HuH-7.5 (cell line): ENCODE measurements at places on chromosomes 1 and 21.

GRCh38 chr1:168603501-168604110 is 27.2 kb downstream of the XCL1 start:
- peak; percentile 24 for DNase-seq

GRCh38 chr1:235013512-235013911 is 115.1 kb downstream of the TOMM20 start:
- no peak for DNase-seq

DNA sequence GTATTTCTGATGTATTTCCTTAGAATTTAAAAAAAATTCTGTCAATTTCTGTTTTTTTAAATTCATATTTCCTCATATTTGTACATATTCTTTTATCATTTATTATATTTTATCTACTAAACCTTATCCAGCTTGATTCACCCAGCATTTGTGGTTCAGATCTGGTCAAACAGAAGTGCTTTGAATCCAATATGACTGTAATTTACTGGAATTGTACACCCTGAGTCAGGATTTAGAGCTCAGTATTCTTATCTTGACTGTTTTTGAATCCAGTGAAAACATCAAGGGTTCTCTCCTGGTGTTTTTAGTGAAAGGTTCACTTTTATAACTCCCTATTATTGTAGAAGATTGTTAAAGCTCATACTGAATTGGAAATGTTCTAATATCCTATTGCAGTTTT is 1077.0 kb upstream of the NCAM2 start:
- DNase-seq, result no peak

DNA sequence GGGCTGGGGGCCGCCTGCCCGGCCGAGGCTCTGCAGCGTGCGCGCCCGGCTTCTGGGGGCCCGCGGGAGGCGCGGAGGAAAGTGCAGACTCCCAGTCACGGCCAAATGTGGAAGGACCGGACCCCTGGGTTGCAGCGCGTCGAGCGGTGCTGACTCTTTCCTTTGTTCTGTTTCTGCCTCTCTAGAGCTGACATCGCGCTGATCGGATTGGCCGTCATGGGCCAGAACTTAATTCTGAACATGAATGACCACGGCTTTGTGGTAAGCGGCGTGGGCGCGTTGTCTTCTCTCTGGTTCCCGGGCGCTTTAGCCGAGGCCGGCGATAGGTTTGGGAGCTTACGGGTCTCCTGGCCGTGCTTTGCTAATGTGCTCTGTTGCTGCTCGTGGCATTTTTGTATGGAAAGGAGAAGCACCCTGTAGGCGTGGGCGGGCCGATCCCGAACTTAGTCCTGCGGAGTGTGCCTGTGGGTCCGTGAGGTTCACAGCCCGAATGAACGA is 629 bp downstream of the PGD start:
- no peak for DNase-seq

- no peak for DNase-seq
Measured at GRCh38 chr21:29382030-29382654, 83.4 kb downstream of the BACH1 start.
